Hindlimb muscle (tissue), 1 donor: ENCODE measurements at places on chromosomes 12 and 14.

DNA sequence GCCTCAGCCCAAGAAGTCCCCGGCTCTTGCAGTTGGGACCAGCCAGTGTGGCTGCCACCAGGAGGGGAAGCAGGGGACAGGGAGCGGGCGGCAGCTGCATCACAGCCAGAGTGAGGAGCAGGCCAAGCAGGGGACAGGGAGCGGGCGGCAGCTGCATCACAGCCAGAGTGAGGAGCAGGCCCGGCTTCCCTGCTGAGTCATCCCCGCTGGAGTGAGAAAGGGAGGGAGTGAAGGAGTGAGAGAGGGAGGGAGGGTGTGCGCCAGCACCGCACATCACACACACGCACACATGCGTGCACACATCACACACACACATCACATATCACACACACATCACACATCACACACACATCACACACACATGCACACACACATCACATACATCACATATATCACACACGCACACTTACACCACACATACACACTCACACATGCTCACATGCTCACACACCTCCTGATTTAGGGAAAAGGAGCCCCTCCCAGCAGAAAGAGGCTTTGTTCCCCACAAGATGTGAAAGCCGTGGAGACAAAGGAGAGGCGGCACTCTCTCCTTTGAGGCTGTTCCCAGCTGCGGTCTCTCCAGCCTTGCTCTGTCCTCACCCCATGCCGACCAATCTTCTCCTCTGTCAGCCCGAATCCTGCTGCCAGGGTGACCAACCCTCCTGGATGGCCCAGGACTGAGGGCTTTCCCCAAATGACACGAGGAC is 16.7 kb upstream of the ZDHHC22 start:
- peak; percentile 42 for DNase-seq

- no peak for DNase-seq
Measured at GRCh38 chr12:2118061-2118460, 65.3 kb downstream of the CACNA1C start.

DNA sequence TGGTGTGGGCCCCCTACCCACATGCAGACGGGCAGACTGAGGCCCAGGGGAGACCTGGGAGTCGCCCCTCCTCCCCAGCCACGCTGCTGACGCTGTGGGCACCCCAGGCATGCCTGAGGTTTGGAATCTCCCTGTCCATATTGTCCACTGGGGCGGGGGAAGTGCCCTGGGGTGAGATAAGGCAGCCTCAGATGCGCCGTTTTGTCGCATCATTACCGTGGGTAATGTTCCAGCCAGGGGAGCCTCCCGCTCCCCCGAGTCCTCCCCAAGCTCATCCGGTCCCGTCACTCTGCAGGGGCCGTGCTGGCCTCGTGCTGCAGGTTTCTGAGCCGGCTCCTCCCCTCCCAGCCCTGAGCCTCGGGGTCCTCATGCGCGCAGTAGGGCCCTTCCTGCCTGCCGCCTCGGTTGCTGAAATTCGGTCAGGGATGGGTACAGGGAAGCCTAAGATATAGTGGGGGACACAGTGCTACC is 11.4 kb downstream of the INF2 start:
- no peak for DNase-seq

- DNase-seq, result no peak
Measured at GRCh38 chr14:67650151-67650550, 24.3 kb downstream of the VTI1B start.

- no peak for DNase-seq
Measured at GRCh38 chr12:19496219-19496878, 57.1 kb downstream of the AEBP2 start.

- DNase-seq, result no peak
Measured at GRCh38 chr12:98519257-98519907, 4.0 kb downstream of the TMPO start.

DNA sequence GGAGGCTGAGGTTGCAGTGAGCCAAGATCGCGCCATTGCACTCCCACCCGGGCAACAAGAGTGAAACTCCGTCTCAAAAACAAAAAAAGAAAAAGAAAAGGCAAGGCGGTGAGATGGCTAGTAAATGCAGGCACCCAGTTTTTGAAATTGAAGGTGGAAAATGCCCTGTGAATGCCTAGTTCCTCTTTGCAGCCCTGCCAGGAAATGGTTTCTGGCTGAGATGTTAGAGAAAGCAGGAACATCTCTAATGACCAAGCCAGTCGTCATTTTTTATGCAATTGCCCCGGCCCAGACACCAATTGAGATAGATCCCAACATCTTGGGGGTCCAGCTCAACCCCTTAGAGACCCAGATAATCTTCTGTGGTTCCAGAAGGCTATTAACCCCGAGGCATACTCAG is 17.0 kb downstream of the SLC8A3 start:
- DNase-seq, result no peak
